ENCODE measurements at places on chromosomes 4 and X. TPM values are rescaled to one million over a fixed set of nuclear protein-coding genes. Genes with fewer than 3 reads are reported as not detected.
A peak's percentile ranks its signal among the peaks of the same experiment; 100 is the strongest.

- no peak for DNase-seq
Measured at GRCh38 chrX:65999563-66000148, 40.2 kb downstream of the VSIG4 start.

- DNase-seq = no peak
Measured at GRCh38 chr4:8599657-8600056, 7.1 kb downstream of the CPZ start.

DNA sequence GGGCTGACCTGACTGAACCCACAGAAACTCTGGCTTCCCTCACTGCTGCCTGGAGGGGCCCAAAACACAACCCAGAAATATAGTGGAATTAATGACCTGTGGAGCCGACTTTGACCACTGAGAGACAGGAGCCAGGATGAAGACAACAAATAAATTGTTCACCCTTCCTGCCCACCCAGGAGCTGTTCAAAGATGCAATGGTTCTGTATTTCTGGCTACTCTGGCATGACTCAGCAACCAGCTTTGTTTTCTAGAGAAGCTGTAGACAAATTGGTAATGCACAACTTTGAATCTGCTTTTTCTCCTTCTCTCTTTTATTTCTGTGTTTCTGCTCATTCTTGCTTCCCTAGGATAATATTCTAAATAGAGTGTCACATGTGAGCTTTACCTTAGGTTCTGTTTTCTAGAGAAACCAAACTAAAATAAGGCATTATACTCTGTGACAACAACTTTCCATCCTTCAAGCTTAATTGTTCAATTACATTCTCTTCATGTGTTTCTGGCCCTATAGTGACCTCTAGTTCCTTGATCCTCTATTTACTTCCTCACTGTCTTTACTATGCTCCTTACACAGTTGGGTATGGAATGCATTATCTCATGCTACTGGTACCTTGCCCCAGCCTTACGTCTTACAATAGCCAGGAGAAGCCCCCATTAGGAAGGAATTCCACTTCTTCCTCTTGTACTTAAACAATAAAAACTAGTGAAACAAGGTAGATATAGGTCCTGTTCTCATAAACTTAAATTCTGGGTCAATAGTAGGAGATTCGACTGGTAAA lies 6.5 kb upstream of the PRKG2 start:
- no peak for DNase-seq

- DNase-seq = no peak
Measured at GRCh38 chr4:178784491-178784890, 1342.3 kb upstream of the AGA start.

- no peak for DNase-seq
Measured at GRCh38 chrX:40096395-40097091, 1.2 kb downstream of the BCOR start.

- no peak for DNase-seq
Measured at GRCh38 chr4:2412885-2413716, 5.3 kb downstream of the ZFYVE28 start.

GRCh38 chr4:120052856-120053255 lies 13.8 kb downstream of the MAD2L1 start:
- DNase-seq = no peak

GRCh38 chrX:9765072-9765736 lies 443 bp downstream of the GPR143 start:
- no peak for DNase-seq

- DNase-seq = no peak
Measured at GRCh38 chrX:45485719-45486118, 285.0 kb upstream of the DIPK2B start.

GRCh38 chr4:32645653-32646052 lies 1925.5 kb downstream of the PCDH7 start:
- DNase-seq = no peak

GRCh38 chr4:147019091-147019490 lies 73.4 kb upstream of the TTC29 start:
- DNase-seq = no peak

DNA sequence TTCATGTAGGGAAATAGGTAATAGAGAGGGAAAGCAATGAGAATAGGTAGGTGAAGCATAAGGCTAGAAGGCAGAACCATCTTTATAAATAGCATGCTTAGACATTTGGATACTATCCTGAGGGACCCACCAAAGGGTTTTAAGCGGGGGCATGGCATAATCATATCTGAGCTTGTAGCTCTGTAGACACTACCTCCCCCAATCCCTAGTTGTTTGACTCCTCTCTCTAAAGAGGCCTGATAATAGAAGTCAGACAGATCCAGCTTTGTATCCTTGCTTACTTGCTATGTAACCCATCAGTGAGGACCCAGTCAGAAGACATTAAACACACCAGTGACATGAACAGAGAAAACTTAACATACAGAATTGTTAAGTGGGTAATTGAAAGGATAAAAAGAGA lies 58.7 kb downstream of the SCFD2 start:
- no peak for DNase-seq

GRCh38 chr4:139560406-139561104 lies 4.5 kb upstream of the SETD7 start:
- no peak for DNase-seq

DNA sequence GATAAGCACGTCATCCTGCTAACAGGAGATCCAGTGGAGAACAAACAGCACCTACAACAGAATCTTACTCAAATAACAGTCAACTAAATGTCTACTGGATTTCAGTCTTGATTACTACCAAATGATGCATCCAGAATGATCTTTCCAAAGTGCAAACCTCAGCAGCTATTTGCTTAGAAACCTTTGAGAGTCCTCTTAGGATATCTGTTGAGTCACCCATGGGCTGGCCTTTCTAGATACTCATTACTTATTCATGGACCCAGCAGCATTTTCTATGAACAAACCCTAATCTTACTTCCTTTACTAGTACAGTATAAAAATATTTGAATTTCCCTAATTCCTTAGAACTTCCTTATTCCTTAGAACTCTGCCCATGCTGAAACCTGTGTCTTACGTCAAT lies 118.5 kb upstream of the PABPC4L start:
- no peak for DNase-seq

- no peak for DNase-seq
Measured at GRCh38 chrX:107684956-107685385, 56.7 kb downstream of the PRPS1 start.

DNA sequence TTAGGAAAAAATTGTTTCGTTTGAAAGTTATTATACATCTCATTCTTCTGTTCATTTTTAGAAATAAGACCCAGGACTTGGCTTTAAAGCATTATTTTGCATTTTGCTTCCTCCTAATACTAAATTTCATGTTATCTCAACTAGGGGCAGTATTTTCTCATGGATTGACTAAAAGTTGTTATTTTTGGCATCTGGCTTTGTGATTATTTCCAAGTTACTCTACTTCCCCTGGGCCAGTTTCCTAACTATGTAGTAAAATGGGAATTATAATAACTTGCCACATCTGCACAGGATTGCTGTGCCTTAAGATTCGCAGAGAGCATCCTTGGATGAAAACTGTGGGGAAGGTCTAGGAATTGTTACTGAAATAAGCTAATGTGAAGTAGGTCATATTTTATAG lies 3.0 kb downstream of the RBPJ start:
- DNase-seq = no peak

GRCh38 chr4:164700471-164700870 lies 53.5 kb upstream of the SMIM31 start:
- DNase-seq = peak; percentile 2

DNA sequence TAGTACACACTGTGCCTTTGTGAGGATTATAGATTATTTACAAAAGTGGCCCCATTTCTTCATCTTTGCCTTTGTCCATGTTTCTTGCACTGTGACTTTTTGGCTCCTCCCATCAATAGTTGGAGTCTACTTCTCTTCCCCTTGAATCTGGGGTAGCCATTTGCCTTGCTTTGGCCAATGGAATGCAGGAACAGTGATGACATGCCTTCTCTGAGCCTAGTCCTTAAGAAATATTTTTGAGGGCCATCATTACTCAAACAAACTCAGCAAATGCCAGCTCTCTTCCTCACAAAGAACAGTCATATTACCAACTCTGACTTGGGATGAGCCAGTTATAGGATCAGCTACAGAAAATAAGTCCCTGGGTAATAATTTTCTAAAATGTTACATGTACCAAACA lies 189.6 kb downstream of the FRMPD4 start:
- no peak for DNase-seq

DNA sequence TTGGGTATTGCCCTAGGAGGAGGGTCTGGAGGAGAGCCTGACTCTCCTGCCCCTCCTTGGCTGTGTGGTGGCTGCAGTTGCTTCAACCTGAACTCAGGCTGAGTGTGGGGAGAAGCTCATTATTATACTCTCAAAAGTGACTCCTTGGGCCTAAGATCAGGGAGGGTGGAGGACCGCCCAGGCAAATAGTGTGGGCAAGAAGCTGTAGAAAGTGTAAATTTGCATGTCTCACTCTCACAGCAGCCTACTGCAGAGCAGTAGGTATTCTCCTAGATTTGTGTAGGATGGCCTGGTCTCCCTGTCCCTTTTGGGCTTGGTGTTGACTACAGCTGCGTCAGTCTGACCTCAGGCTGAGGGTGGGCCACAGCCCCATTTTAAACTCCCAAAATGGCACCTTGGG lies 156.1 kb downstream of the ZNF330 start:
- no peak for DNase-seq

- no peak for DNase-seq
Measured at GRCh38 chr4:176784816-176785215, 7.9 kb downstream of the VEGFC start.

- DNase-seq = no peak
Measured at GRCh38 chr4:140185412-140186081, 31.6 kb upstream of the MAML3 start.

GRCh38 chr4:72970756-72971155 lies 98.8 kb downstream of the COX18 start:
- no peak for DNase-seq

GRCh38 chr4:2434420-2434819 lies 15.7 kb downstream of the CFAP99 start:
- DNase-seq = no peak

GRCh38 chr4:2667428-2667827 lies 88.7 kb downstream of the TNIP2 start:
- DNase-seq = no peak

DNA sequence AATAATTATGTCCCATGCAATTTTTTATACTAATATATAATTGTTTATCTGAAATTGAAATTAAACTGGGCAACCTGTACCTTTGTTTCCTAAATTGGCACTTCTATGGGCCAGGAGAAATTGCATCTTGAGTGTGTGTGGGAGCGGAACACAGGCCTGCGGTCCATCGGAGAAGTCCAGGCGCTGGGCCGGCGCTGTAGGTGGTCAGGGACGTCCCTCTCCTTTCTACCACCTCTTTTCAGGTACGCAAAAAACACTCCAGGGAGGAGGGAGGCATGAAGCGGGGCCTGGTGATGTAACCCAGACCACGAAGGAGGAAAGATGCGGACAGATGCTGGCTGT lies 717 bp downstream of the MGAT4D start:
- no peak for DNase-seq

The MSX1 gene
- polyA plus RNA-seq = 0.61 TPM

The ADGRG2 gene
- polyA plus RNA-seq = 20.1 TPM

The ABCG2 gene
- 6.8 TPM for polyA plus RNA-seq

The SSX4 gene
- polyA plus RNA-seq = not detected

The CLCN5 gene
- polyA plus RNA-seq = 111 TPM

The TMEM144 gene
- polyA plus RNA-seq = 4.0 TPM

The ARMCX4 gene
- 30.7 TPM for polyA plus RNA-seq

The IGFBP7 gene
- 487 TPM for polyA plus RNA-seq

The FAT4 gene
- 35.0 TPM for polyA plus RNA-seq

The BLOC1S4 gene
- 13.7 TPM for polyA plus RNA-seq

The IRF2 gene
- 30.9 TPM for polyA plus RNA-seq

The S100G gene
- not detected for polyA plus RNA-seq

Measured in renal cortex interstitium (tissue), 15 donors.